Smooth muscle cell of trachea (primary cell): ENCODE measurements at places on chromosomes 2 and 18. TPM values are rescaled to one million over a fixed set of nuclear protein-coding genes. Genes with fewer than 3 reads are reported as not detected.

SDC1 gene
- 57.6 and 63.1 TPM in 2 replicates for total RNA-seq

FOXD4L1 gene
- total RNA-seq, result 0.15 and 0.17 TPM in 2 replicates

IMPA2 gene
- total RNA-seq, result 10.2 and 24.0 TPM in 2 replicates

ERBB4 gene
- 0.15 and 0.17 TPM in 2 replicates for total RNA-seq

COL4A4 gene
- 0.50 and 0.87 TPM in 2 replicates for total RNA-seq

CFAP65 gene
- total RNA-seq, result under 0.01 TPM in 1 of 2 replicates, not detected in the other

ZNF396 gene
- total RNA-seq, result 2.8 and 3.0 TPM in 2 replicates

LIPT1 gene
- total RNA-seq, result 4.6 and 4.8 TPM in 2 replicates

DSC3 gene
- total RNA-seq, result 0.15 and 0.33 TPM in 2 replicates

ARL6IP6 gene
- total RNA-seq, result 18.5 and 23.3 TPM in 2 replicates

MITD1 gene
- total RNA-seq, result 19.4 and 35.6 TPM in 2 replicates

ABCG8 gene
- total RNA-seq, result not detected in 2 replicates

SERPINB3 gene
- not detected in 2 replicates for total RNA-seq

CD226 gene
- 0.44 and 0.66 TPM in 2 replicates for total RNA-seq

MOGAT1 gene
- not detected in 2 replicates for total RNA-seq

SGPP2 gene
- not detected in 2 replicates for total RNA-seq

ATRAID gene
- total RNA-seq, result 197 and 218 TPM in 2 replicates

COL5A2 gene
- 279 and 388 TPM in 2 replicates for total RNA-seq

CNGA3 gene
- under 0.01 and 0.17 TPM in 2 replicates for total RNA-seq
